ENCODE measurements at places on chromosomes 2 and 18.

- no peak for DNase-seq
These were observed 749 bp upstream of the PTMA start for GRCh38 chr2:231707625-231707926.

GRCh38 chr2:149040451-149040850 is 2.0 kb downstream of the LYPD6B start:
- DNase-seq: no peak

GRCh38 chr2:12855508-12855907 is 138.8 kb downstream of the TRIB2 start:
- no peak for DNase-seq

DNA sequence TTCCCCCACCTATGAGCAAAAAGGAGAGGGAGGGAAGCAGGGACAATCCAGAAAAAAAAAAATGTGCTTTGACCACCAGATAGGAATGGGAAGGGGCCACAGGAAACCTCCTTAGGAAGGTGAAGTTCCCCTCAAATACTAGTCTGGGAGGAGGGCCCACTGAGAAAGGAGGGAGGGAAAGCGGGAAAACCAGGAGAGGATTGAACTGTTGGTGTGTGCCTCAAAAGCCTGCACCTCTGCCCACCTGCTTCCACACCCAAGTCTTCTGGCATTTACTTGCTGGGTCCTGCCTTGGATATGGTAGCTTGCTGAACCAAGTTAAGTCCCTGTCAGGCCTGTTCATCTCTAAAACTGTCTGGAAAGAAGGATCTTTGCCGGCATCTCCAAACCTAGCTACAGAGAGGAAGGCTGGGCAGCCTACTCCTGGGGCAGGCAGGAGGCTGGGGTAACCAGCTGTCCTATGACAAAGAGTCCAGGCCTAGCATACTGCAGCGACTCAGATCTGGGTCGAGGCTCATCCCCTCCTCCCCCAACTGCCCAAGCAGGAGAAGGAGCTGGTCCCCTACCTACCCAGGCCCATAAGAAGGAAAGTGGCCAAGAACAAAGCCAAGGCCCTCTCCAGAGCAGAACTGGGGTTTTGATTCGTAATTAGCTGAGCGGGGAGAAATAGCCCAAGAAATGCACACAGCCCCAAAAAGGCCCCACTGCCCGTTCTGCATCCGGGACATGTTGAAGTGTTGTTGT is 3.0 kb downstream of the EN1 start:
- DNase-seq: no peak

GRCh38 chr2:105748566-105748965 is 3.9 kb downstream of the NCK2 start:
- DNase-seq: no peak

GRCh38 chr18:38868757-38869156 is 1303.2 kb upstream of the CELF4 start:
- DNase-seq: no peak

DNA sequence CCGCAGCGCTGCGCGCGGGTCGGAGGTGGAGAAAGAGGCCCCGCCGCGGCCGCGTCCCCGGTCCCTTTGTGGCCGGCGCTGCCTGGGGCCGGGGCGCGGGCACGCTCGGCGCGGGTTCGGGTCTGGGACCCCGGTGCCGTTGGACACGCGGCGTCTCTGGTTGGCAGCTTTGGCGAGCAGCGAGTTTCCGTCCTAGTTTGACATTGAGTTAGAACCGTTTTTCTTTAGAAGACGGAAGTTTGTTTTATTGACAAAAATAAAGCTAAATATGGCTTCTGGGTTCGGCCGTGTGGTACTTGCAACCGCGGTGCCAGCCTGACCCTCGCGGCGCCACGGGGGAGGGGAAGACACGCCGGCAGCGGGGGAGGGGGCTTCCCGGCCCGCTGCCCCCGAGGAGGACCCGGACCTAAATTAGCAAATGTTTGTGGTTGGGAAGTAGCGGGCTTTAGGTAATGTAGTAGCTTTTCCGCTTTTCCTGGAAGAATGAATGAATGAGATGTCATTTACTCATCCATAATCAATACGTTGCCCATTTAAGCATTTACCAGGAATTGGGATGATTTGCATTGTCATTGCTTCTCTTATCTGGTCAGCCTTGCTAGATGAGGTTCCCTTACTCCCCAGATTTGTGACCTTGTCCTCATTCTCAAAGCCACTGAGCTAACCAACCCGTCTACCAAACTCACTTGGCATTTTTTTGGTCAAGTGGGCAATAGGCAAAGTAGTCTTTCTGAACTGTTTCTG is 530 bp downstream of the GALNT1 start:
- DNase-seq: no peak

DNA sequence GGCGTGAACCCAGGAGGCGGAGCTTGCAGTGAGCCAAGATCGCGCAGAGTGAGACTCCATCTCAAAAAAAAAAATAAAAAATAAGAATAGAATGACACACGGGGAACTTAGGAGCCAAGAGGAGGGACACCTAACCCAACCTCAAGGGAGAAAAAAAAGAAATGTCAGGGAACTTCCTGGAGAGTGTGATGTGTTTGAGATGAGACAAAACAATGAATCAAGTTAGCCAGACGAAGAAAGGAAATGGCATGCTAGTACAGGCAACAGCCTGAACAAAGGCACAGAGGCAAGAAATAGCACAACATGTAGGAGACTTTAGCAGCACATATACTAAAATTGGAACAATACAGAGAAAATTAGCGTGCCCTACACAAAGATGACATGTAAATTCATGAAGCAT is 36.7 kb upstream of the PAPOLG start:
- no peak for DNase-seq

DNA sequence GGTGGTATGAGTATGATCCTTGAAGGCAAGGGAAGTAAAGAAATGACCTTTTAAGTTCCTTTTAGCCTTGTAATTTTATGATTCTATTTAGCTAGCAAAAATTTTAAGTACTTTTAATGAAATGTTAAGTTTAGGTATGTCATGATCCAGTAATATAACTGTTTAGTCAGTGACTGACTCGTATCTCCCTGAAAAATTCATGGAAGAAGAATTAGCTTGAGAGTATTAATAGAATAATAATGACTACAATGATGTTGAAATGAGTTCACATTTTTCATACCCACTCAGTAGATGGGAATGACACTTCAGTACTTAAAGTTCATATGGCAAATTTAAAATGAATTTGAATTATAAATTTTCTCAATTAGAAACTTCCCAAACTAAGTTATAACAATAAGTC is 14.6 kb downstream of the RAB3GAP1 start:
- DNase-seq: no peak

DNA sequence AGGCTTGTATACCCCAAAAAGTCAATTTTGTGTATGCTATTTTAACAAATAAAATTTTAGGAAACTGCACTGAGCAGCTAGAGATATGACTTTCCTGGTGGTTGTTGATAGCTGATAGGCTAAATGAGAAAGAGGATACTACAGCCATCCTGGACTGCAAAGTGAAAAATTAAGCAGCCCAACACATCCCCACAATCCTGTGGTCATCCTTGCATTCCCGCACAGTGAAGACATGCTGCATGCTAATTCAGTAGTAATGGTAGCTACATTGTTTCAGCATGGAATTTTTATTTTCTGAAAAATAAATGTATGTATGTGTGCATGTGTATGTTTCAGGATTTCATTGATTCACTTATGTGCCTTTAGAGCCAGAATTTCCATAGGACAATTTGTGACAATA is 124.2 kb upstream of the CCDC68 start:
- no peak for DNase-seq

- DNase-seq: no peak
These were observed 251.3 kb downstream of the DLGAP1 start for GRCh38 chr18:4203568-4204437.

- DNase-seq: no peak
These were observed 394.2 kb downstream of the CLIP4 start for GRCh38 chr2:29509397-29509796.

DNA sequence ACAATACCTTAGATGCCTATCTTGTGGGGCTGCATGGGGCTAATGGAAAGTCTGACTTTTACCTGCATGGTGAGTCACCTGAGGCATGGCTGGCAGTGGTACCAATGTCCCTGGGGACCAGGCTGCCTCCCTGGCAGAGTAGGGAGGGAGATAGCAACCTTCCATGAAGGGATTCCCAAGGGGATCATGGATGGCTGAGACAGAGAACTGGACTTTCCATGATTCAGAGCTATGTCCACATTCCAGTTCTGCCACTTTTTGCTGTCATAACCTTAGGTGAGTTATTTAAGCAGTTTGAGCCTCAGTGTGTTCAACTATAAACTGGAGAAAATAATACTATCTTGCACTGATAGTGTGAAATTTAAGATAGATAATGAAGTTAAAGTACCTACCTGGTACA is 178.6 kb downstream of the SETBP1 start:
- DNase-seq: no peak

- DNase-seq: no peak
These were observed 60.3 kb downstream of the ATIC start for GRCh38 chr2:215371915-215372897.

DNA sequence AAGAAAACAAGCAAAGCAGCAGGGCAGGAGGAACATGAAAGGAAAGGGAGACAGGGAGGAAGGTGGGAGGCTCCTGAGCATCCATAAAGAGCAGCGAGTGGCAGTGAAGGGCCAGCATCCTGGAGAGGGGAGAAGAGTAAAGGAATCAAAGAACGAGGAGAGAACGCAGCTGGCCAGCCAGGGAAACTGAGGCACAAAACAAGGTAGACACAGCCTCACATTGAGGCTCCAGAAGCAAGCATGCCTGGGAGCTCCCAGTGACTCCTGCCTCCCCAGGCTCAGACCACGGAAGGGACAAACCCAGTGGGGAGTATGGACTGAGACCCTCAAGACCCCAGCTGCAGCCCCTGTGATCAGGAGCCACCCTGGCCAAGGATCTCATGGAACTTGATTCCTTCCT is 14.0 kb upstream of the TNS1 start:
- DNase-seq: no peak

DNA sequence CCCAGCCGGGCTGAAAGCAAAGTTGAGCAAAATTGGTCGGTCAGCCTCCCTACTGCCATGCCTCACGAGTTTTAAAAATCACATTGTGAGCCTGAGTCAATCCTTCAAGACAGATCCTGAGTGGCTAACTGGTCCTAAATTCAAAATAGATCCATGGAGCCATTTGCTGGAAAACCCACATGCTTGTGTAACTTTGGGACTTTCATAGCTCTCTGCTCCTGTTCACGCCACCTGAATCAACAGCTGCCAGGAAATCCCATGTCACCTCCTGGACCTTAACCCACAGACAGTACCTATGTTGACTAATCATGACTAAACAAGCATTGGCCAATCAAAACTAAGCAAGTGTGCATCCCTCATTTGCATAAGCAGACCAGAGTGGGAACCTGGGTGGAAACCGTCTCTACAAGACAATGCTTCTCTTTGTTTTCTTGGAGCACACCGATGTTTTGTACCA is 42.8 kb upstream of the LDLRAD4 start:
- DNase-seq: no peak

DNA sequence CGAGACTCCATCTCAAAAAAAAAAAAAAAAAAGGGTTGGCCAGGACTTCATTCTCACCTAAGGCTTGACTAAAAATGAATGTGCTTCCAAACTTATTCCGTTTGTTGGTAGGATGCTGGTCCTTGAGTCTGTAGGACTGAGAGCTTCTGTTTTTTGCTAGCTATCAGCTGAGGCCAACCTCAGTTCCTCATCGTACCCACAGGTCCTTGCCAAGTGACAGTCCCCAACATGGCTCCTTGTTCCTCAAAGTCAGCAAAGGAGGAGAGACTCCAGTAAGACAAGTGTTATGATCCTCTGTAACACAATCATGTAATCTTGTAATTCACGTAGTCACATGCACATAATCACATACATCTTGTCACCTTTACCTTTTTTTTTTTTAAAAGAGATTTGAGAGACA is 37.0 kb downstream of the HAUS1 start:
- no peak for DNase-seq

DNA sequence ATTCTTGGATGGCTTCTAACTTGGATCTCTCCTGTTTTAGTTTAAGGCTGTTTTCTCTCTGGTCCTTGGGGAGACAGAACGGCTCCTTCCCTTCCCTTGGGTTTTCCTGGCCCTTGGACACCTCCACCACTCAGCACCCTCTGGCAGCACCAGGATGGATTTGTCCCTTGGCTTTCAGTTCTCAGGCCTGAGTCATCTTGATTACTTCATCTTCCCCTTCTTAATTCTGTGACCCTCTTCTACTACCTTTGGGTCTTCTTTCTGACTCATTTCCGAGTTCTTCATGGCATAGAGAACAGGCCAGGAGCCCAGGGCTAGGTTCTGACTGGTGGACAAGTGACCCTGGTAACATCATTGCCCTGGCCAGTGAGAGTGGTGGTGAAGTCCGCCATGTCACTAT is 14.9 kb downstream of the IGFBP2 start:
- no peak for DNase-seq

GRCh38 chr2:53751728-53752127 is 15.9 kb upstream of the CHAC2 start:
- no peak for DNase-seq

- DNase-seq: no peak
These were observed 82.0 kb downstream of the TMEM17 start for GRCh38 chr2:62423883-62424458.

- peak; percentile 39 for DNase-seq
These were observed 15.2 kb downstream of the OTOF start for GRCh38 chr2:26462511-26463243.

Data from NCI-H774 (cell line).